DMS53 (cell line): ENCODE measurements at places on chromosomes 13 and 19.

DNA sequence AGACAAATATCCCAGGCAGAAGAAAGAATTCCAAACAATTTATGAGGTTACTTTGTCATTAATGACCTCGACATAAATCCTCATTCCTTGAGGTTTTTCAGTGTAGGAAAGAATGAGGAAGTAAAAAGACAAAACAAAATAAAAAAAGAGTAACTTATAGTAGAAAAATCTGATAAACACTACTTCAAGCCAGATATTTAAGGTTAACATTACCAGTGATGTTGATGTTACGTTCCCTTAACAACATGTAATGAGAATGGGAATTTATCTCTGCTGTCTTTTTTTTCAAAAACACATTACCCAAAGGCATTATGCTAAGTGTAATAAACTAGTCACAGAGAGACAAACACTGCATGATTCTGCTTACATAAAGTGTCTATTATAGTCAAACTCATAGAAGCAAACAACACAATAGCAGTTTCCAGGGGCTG, 935.1 kb downstream of the SLITRK1 start:
- no peak for DNase-seq

DNA sequence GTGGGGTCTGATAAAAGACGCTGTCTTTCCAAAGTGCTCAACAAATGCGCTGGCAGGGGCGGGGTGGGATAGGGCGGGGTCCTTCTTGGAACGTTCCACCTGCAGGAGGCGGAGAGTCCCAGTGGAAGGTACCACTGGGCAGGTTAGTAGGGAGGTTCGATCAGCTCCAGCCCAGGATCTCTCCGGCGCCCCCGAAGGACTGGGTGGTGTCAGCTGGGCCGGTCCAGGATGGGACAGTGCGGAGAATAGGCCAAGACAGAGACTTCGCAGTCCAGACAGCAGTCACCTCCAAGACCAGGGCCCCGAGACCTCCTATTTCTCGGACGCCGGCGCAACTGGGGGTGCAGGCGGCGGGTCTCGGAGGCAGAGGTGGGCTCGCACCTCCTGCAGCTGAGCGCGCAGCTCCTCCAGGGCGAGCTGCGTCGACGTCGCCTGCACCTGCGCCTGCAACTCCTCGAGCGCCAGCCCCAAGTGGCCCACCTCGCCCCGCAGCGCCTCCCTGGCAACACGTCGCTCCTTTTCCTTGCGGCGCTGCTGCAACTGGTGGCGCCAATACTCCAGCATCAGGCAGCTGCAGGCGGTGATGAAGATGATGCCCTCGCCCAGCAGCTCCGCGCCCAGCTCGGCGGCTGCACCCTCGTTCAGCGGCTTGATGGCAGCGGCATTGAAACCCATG, 21.6 kb downstream of the VASP start:
- peak; percentile 79 for DNase-seq

- peak; percentile 68 for DNase-seq
Observed at GRCh38 chr19:3360421-3361383, 5.7 kb upstream of the NFIC start.

GRCh38 chr13:30873499-30873898, 32.6 kb upstream of the MEDAG start:
- no peak for DNase-seq

DNA sequence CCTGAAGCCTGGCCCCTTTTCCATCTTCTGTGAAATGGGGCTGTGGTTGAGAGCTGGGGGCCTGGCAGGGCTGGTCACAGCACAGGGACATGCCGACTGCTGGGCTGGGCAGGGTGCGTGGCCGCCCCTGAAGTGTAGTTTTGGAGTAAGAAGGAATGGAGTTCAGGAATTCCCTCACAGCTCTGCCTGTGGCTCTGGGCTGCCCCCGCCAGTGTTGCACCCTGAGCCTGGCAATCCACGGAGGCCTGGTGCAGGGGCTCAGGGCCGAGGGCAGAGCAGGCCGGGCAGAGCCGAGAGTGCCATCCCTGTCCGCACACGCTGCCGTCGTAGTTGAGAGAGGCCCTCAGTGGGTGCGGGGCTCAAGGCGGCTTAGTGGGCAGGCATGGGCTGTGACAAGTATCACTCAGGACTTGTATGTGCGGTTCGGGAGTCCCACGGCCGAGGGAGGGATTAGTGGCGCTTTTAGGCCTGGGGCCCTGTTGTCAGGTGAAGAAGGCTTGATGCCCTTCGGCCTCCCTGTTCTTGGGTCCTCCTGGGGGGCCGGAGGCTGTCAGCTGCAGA, 9.7 kb downstream of the SPPL2B start:
- no peak for DNase-seq

GRCh38 chr13:46179969-46180763, 1.8 kb downstream of the LCP1 start:
- DNase-seq: no peak

DNA sequence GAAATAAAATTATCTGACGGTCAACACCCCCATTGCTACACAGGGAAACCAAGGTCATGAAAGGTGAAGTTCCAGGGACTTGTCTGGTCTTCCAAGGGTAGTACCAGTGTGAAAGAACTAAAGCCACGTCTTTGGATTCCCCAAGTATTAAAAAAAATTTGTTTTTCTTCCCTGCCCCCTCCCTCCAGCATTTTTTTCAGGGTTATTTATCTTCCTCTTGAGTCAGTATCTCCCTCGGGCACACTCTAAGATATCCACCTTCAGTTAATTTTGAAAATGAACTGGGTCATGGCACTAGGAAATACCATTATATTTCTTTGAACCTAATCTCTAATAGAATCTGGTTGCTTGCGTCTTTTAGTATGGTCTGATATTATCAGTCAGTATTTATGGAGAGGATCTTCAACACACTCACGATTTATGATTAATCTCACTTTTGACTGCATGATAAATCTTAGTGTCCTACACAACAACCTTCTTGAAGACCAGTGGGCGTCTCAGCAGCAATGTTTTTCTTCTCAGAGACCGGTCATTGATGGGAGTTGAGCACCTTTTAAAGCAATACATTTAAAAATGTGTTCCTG, 9.1 kb downstream of the ATP8A2 start:
- DNase-seq: no peak

DNA sequence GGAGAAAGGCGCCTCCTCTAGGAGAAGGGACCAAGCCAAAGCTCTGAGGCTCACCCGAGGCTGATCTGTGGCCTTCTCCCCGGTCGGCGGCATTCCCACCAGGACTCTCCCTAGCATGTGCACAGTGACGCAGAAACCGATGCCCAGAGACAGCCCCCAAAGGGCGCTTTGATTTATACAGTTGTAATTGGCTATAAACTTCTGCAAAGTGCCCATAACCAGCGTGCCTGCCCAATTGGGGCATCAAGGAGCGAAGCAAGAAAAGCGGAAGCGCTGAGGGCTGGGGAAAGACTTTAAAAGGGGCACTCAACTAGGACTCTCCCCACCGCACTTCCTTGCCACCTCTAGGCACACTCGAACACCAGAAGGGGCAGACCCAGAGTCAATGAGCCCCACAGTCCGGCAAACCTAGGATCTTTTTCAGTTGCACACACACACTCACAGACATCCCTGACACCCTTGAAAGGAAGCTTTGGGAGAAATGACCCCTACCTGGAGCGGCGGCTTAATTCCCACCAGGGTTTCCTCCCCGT, 1.8 kb downstream of the CDX2 start:
- DNase-seq: peak; percentile 58

- no peak for DNase-seq
Observed at GRCh38 chr19:6378041-6378440, 2.3 kb upstream of the PSPN start.

DNA sequence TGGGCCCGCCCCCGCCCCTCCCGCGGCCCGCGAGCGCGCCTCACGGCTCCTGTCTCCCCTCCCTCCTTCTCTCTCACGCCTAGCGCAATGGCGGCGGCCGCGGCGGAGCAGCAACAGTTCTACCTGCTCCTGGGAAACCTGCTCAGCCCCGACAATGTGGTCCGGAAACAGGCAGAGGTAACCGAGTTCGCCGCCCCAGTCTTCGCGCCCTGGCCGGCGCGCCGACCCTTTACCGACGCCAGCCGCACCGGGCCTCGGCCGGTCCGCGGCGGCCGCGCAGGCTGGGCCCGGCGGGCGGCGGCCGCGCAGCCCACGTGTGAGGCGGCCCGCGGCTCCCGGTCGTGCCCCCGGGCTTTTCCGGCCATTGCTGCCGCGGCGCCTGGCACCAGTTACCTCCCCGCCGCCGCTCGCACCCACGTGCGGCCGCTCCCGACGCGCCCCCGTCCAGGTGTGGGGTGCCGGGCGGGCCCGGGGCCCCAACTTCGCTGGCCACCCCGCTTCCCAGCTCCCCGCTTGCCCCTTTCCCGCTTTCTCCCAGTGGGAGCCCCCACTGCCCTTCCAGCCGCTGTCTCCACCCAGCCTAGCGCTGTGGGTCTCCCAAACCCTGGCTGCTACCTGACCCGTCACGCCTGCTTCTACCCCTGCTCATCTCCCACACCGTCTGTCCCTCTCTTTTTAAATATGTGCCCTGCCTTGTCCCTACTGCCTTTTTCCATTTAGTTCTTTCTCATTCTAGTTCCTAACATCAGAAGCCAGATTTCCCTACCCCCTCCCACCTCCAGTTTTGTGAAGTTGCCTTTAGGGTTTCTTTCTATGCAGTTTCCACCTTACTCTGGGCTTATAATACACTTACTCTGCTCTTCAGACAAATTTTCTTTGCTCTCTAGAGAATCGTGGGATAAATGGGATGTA, 23.4 kb downstream of the IPO5 start:
- peak; percentile 33 for DNase-seq

GRCh38 chr13:69866555-69866954, 241.1 kb upstream of the ATXN8OS start:
- DNase-seq: no peak

GRCh38 chr19:10237702-10238101, 6.6 kb upstream of the S1PR2 start:
- peak; percentile 71 for DNase-seq

DNA sequence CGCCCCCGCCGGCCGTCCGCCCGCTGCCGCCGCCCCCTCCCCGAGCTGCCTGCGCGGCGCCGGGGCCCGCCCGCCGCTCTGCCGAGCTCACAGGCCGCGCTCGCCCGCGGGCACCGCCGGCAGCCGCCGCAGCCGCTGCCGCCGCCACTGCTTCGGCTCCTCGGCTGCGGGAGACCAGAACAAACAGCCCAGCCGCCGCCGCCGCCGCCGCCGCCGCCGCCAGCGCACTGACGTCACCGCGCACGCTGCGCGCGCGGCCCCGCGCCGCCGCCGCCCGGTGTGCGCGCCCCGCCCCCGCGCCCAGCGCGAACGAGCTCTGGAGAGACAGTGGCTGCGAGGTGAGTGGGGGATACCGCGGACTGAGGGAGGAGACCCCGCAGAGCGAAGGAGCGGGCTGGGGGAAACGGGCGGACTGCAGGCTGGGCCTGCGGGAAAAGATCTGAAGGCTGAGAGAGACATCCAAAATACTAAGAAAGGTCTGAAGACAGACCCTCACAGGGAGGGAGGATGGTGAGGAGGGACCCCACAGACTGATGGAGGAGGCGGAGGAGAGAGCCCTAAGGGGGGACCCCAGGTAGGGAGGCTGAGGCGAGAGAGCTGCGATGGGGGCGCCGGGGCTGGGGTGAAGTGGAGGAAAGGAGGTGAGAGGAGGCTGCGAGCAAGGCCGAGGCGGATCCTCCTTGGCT, at the start of gene BRD4:
TSS of gene BRD4 (minus strand) at position 229 of the 686 bp plus-strand sequence. CDS start 59,440 bp downstream, outside the sequence.
- peak; percentile 83 for DNase-seq

- DNase-seq: no peak
Observed at GRCh38 chr13:112198396-112199010, 131.6 kb downstream of the SOX1 start.
